ENCODE measurements at places on chromosomes 7 and 10.

GRCh38 chr10:72026278-72027111, 61.9 kb downstream of the SPOCK2 start:
- DNase-seq, result no peak

DNA sequence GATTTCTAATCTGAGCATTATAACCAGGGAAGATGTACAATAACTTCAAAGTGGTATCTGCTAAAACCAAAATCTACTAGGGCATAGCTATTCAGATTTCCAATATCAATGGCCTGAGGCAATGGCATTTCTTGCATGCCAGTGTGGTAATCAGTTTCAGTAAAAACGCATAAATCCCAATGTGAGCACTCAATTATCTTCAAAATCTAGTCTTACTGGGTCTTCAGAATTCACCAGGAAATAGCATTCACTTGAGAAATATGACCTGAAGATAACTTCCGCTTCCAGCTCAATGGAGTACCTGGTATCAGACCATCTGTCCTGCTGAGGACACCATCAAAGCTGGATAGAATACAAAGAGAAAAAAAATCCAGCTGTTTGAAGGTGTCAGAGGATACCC, 72.4 kb downstream of the TRIL start:
- no peak for DNase-seq

GRCh38 chr7:157897681-157898080, 560.9 kb downstream of the DNAJB6 start:
- DNase-seq, result no peak

GRCh38 chr10:106506526-106507283, 657.8 kb downstream of the SORCS1 start:
- DNase-seq, result no peak

- no peak for DNase-seq
These were observed 240.1 kb upstream of the GRB10 start for GRCh38 chr7:51022821-51023220.

- DNase-seq, result peak; percentile 86
These were observed at the start of gene PRKAG2 for GRCh38 chr7:151876899-151877777. TSS of gene PRKAG2 (minus strand) at chr7:151877115. CDS start at chr7:151876620, 495 bp downstream.

GRCh38 chr7:112877691-112878460, 87.7 kb upstream of the TMEM168 start:
- no peak for DNase-seq

- DNase-seq, result no peak
These were observed at the start of gene ARHGAP22 for GRCh38 chr10:48604991-48605508. TSS of gene ARHGAP22 (minus strand) at chr10:48605073. CDS start at chr10:48604796, 277 bp downstream.

DNA sequence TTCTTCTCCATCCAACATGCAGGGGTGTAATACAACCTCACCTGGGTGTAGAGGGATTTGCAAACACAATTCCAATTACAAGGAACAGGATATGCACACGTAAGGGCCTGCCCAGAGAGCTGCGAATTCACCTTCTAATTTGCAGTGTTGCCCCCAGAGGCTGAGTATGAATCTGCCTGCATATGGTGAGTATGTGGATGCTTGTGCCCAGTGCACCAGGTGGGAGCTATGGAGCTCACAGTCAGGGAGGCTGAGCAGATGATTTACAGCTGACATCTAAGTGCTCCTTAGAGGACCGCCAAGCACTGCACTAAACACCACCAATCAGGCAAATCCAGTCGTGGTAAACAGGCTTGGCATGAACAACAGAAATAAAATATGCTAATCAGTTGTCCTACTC, 132.0 kb downstream of the RELN start:
- DNase-seq, result no peak

DNA sequence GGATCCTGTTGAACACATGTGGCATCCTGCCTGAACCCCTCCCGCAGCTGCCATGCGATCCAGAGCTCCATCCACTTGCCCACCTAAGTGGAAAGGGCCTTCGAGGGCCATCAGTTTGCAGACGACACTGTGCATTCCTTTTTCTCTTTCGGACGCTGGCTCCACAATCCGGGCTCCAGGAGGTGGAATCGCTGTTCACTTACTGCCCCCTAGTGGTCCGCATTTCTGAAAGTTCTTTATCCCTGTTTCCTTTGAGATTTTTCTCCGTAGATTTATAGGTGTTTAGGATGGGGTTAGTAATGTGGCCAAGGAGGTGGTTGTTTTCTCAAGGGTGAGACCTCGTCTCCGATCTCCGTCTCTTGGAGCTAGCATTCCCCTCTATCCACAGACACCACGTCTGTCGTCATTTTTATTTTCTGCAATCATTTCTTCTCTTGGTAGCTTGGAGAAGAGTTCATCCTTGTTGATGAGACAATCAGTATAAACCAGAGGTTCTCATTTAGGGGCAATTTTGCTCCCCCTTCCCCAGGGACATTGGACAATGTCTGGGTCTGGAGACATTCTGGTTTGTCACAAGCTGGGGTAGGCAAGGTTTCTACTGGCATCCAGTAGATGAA, 204.6 kb downstream of the ARHGAP21 start:
- DNase-seq, result peak; percentile 16

DNA sequence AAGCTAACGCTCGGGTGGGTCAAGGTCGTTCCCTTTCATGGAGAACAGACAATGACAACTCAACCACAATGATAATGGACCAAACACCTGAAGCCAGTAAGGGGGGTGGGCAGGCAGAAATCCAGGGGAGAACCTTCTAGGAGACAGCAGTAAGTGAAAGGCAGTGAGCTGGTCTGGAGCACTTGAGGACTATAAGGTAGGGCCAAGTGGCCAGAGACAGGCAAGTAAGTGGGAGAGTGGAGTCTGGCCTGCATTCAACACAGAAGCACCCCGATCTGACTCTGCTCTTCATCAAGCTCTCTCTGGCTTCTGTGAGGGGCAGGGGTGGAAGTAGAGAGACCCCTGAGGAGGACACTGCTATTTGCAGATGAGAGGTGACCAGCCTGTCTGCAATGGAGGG, 7.7 kb upstream of the IKZF1 start:
- no peak for DNase-seq

DNA sequence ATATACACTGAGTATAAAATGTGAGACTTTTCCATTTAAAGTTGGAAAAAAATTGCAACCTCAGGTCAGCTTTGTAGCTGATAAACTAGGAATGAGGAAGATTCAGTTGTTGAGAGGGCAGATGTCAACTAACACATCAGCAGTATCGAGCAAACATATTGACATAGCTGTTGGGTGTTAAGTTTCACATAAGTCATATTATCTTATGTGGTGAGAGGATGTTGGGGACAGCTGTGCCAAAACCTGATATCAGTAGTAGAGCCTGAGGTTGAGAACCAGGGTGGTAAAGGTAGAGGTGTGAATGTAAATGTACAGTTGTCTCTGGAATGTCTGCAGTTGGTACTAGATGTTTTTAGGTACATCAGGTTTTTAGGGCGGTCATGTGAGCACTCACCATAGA, 5.0 kb downstream of the ZRANB1 start:
- no peak for DNase-seq

GRCh38 chr7:137728426-137728825, 118.3 kb downstream of the DGKI start:
- DNase-seq, result no peak

Data from activated CD8-positive, alpha-beta memory T cell treated with anti-CD3 and anti-CD28 coated beads, Interleukin-2, amount 50 U/mL, for 4 hours (primary cell).